ENCODE measurements at places on chromosomes 1 and 21. TPM values are rescaled to one million over a fixed set of nuclear protein-coding genes. Genes with fewer than 3 reads are reported as not detected.
A peak's percentile ranks its signal among the peaks of the same experiment; 100 is the strongest.

GRCh38 chr1:183622884-183623785 lies 12.4 kb downstream of the ARPC5 start:
- peak; percentile 55 for DNase-seq
- H3K36me3 ChIP-seq, result peaks cover 1% of the 10 kb centered on the region
- H3K4me3 ChIP-seq, result no peak overlapping the region
- H3K4me1 ChIP-seq, result no peaks in the 10 kb centered on the region
- H3K27ac ChIP-seq, result no peak overlapping the region

Gene IL20
- total RNA-seq, result not detected

GRCh38 chr1:111192658-111193519 lies 7.6 kb downstream of the DENND2D start:
- H3K27ac ChIP-seq, result no peak overlapping the region
- H3K27me3 ChIP-seq, result no peaks in the 10 kb centered on the region
- H3K4me1 ChIP-seq, result no peaks in the 10 kb centered on the region

Gene CFHR1
- not detected for total RNA-seq

DNA sequence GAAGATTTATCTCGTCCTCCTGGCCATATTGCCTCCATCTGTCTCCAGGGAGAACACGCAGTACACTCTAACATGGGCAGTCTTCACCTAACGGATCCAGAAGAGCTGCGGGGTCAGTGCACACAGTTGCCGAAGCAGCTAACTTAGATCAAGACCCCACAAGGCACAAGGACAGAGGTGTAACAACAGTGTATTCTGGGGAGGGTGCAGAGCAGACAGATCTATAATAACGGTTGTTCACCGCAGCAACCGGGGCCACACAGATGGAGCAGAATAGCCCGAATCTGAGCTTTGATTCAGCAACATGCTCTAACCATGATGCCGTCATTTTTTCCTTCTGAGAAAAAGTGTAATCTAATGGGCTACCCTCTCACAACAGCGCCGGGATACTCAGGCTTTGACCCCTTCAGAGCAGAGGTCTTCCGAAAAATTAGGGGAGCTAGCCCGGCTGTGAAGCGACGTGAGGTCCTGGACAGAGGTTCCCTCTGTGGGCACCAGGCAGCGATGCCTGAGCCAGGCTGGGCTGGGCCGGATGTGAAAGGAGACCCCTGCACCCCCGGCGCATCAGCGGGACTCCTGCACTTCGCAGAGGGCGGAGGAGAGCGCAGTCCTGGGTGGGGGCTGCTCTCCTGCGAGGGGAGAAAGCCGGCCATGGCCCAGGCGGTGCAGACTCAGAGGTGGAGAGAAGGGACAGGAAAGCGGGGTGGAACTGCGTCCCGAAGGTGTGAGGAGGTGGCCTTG lies 57.5 kb downstream of the BCL9 start:
- H3K27ac ChIP-seq, result no peak overlapping the region
- H3K27me3 ChIP-seq, result no peaks in the 10 kb centered on the region
- H3K4me3 ChIP-seq, result peak overlapping the region; percentile 88
- H3K36me3 ChIP-seq, result 0 out of 2 replicates have a peak, but pooled peaks cover 5% of the 10 kb centered on the region
- no peak for DNase-seq

- no peak for DNase-seq
- no peaks in the 10 kb centered on the region for H3K4me1 ChIP-seq
- H3K36me3 ChIP-seq, result peaks cover 16% of the 10 kb centered on the region
- no peak overlapping the region for H3K4me3 ChIP-seq
These were observed 29.2 kb downstream of the RRP15 start for GRCh38 chr1:218314316-218314715.

DNA sequence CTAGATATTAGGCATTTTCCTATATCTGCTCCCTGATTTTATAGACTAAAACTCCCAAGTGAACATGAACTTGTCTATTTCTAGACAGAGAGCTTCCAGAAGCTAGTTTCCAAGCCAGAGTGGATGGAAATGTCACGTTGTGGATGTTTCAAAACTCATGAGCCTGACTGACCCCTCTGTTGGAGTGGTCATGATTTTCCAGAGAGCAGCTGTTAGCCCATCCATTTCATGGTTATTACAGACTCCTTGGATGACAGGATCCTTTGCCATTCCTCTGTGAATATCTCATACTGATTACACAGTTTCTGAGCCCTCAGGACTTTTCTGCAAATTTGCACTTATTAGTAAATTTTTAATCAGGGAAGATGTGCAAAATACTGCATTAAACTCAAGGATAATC lies 76.8 kb upstream of the ATF3 start:
- H3K27ac ChIP-seq, result no peak overlapping the region
- no peak overlapping the region for H3K4me3 ChIP-seq
- no peaks in the 10 kb centered on the region for H3K27me3 ChIP-seq

- no peak overlapping the region for H3K27ac ChIP-seq
- H3K36me3 ChIP-seq, result peaks cover 1% of the 10 kb centered on the region
- H3K4me3 ChIP-seq, result no peak overlapping the region
- no peaks in the 10 kb centered on the region for H3K4me1 ChIP-seq
- H3K27me3 ChIP-seq, result no peaks in the 10 kb centered on the region
These were observed 3.0 kb upstream of the ADGRL2 start for GRCh38 chr1:81797701-81798100.

GRCh38 chr1:3668585-3669300 lies 16.4 kb downstream of the TP73 start:
- peak; percentile 90 for DNase-seq
- H3K36me3 ChIP-seq, result no peaks in the 10 kb centered on the region
- H3K4me1 ChIP-seq, result no peaks in the 10 kb centered on the region

Gene COL24A1
- total RNA-seq, result 0.35 TPM

- H3K27ac ChIP-seq, result peak overlapping the region; percentile 84
- no peak for DNase-seq
- H3K4me1 ChIP-seq, result peaks cover 2% of the 10 kb centered on the region
- peaks cover 13% of the 10 kb centered on the region for H3K36me3 ChIP-seq
- H3K27me3 ChIP-seq, result no peaks in the 10 kb centered on the region
These were observed 720 bp downstream of the PSMB2 start for GRCh38 chr1:35640380-35641232.

GRCh38 chr1:4603295-4604110 lies 50.9 kb upstream of the AJAP1 start:
- no peaks in the 10 kb centered on the region for H3K4me1 ChIP-seq
- H3K36me3 ChIP-seq, result no peaks in the 10 kb centered on the region
- no peak overlapping the region for H3K4me3 ChIP-seq
- no peak overlapping the region for H3K27ac ChIP-seq
- no peaks in the 10 kb centered on the region for H3K27me3 ChIP-seq

Gene NUP210L
- total RNA-seq, result not detected

DNA sequence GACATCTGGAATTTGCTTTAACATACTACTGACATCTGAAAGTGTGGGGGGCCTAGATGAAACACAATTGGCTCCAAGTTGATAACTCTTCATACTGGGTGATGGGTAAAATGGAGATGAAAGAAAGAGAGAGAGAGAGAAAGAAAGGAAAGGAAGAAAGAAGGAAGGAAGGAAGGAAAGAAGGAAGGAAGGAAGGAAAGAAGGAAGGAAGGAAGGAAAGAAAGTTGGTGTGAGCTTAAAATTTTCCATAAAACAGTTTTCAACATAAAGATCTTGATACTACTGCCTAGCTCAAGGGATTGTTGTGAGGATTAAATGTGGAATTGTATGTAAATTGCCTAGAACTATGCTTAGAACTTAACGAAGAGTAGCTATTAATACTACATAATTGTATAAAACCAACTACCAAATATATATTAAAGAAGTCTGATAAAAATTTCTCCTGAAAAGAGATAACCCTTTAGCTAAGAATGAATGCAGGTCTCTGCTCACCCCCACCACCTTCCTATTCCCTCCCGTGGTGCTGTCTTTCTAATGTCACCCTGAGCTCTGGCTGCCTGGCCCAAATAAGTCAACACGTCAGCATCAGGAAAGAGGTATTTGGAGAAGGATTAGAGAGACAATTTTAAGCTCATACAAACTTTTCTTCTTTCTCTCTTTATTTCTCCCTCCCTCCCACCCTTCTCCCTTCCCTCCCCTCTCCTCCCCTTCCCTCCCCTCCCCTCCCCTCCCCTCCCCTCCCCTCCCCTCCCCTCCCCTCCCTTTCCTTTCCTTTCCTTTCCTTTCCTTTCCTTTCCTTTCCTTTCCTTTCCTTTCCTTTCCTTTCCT lies 89.3 kb upstream of the SGIP1 start:
- H3K27me3 ChIP-seq, result no peaks in the 10 kb centered on the region
- H3K36me3 ChIP-seq, result no peaks in the 10 kb centered on the region
- no peak for DNase-seq
- no peak overlapping the region for H3K4me3 ChIP-seq
- H3K27ac ChIP-seq, result no peak overlapping the region

- H3K27ac ChIP-seq, result no peak overlapping the region
- H3K4me1 ChIP-seq, result 0 out of 2 replicates have a peak, but pooled peaks cover 3% of the 10 kb centered on the region
- peaks cover 2% of the 10 kb centered on the region for H3K36me3 ChIP-seq
- H3K4me3 ChIP-seq, result no peak overlapping the region
- no peak for DNase-seq
- no peaks in the 10 kb centered on the region for H3K27me3 ChIP-seq
These were observed 125.0 kb downstream of the AKT3 start for GRCh38 chr1:243725075-243725474.

GRCh38 chr1:22414244-22414751 lies 37.4 kb upstream of the ZBTB40 start:
- peaks cover 4% of the 10 kb centered on the region for H3K36me3 ChIP-seq
- H3K4me1 ChIP-seq, result no peaks in the 10 kb centered on the region
- no peak overlapping the region for H3K27ac ChIP-seq
- no peaks in the 10 kb centered on the region for H3K27me3 ChIP-seq

DNA sequence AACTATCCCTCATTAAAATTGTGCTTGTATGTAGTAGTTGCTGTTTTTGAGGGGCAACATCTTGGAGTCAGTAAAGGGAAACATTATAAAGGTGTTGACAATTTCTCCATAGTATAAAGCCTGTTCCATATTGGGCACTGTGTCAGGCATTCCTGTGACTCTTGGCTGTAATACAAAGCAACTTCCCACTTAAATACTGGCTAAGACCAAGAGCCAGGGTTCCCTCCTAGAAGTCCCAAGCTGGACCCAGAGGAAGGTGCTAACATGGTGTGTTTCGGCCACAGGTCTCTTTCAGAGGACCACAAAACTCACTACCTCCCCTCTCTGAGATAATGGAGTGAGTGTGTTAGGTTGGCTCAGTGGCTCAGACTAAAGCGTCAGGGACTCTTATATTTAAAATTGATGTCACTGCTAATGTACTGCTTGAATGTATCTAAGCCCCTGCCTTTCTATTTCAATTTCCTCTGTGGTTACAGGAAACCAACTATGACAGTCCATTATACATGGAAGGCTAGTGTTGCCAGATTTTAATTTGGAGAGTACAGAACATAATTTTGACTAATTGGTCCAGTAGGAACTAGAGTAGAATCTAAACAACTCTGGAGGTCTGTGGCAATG lies 74.7 kb upstream of the RGL1 start:
- H3K36me3 ChIP-seq, result no peaks in the 10 kb centered on the region
- no peak overlapping the region for H3K27ac ChIP-seq
- no peaks in the 10 kb centered on the region for H3K27me3 ChIP-seq
- no peak overlapping the region for H3K4me3 ChIP-seq
